ENCODE measurements at places on chromosomes 3 and 15.

DNA sequence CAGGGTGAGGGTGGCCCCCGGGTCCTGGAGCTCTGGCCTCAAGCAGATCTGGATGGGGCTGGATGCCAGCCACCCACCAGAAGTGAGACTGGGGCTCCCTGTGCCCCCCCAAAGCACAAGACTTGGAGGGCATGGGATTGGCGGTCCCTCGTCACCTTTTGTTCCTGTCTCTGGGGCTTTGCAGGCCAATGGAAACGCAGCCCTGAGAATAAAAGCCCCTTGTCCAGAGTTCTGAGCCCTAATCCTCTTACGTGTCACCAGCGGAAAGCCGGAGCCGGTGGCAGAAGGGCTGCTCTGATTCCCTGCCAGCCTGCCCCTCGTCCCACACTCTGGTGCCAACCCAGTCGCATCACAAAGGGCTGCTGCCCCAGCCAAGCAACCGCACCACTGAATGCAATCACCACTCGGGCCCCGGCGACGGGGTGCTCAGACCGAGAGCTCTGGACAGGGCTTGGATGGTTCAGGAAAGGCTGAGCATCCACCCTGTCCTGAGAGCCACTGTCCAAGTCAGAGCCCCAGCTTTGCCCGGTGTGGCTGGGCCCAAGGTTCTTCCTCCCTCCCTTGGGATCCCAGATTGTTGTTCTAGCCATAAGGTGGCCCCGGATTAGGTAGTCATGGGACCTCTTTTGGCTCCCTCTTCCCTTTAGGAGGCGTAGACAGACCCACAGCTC lies 22.8 kb upstream of the ELP6 start:
- DNase-seq, result no peak

- DNase-seq, result peak; percentile 72
These were observed 514.1 kb upstream of the CFAP20DC start for GRCh38 chr3:59563966-59564365.

- no peak for DNase-seq
These were observed 412.4 kb downstream of the RAP2B start for GRCh38 chr3:153574445-153574844.

DNA sequence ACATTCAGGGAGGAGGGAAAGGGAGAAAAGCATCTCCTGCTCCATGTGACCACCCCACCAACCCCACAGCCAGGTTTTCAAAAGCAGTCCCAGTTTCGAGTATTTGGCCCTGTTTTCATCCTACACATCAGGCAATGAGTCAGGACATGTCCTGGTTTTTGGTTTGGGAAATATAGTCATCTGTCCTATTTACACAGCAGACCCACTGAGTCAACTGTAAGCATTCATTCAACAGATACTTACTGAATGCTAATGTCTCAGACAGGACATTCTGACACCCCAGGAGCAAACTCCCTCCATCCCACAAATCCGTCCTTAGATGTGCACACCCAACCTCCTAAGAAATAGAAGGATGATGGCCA lies 32.9 kb downstream of the IGDCC3 start:
- no peak for DNase-seq

- DNase-seq, result peak; percentile 89
These were observed 23.7 kb downstream of the PPP2R3A start for GRCh38 chr3:135989242-135989641.

DNA sequence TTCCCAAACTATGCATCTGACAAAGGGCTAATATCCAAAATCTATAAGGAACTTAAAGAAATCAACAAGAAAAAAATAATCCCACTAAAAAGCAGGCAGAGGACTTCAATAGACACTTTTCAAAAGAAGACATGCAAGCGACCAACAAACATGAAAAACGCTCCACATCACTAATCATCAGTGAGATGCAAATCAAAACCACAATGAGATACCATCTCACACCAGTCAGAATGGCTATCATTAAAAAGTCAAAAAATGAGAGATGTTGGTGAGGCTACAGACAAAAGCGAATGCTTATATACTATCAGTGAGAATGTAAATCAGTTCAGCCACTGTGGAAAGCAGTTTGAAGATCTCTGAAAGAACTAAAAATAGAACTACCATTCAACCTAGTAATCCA lies 20.2 kb downstream of the CFAP44 start:
- DNase-seq, result no peak

DNA sequence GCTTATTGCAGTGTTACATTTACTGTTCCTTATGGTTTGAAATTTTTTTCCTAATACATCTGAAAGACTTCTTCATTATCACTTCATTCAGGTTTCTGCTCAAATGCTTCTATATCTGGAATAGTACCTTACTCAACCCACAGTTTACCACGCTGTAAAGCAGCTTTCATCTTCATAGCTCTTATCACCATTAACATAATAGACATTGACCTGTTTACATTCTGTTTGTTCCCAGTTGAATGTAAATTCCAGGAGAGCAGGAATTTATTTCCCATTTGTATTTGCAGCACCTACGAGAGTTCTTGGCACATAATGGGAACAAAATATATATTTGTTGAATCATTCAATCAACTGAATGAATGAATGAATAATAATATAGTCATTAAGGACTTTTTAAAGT lies 844.6 kb upstream of the ROBO1 start:
- no peak for DNase-seq

- DNase-seq, result peak; percentile 98
These were observed 194.3 kb downstream of the BCHE start for GRCh38 chr3:165642761-165643420.
